ENCODE measurements at places on chromosomes 2 and 18.

DNA sequence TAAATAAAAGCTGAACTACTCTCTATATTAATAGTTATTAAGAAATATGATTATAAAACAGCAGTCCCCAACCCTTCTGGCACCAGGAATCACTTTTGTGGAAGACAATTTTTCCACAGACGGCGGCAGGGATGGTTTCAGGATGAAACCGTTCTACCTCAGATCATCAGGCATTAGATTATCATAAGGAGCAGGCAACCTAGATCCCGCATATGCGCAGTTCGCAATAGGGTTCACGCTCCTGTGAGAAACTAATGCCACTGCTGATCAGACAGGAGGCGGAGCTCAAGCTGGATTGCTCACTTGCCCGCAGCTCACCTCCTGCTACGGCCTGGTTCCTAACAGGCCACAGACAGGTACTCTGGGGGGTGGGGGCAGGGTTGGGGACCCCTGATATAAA, 19.3 kb upstream of the DSG2 start:
- no peak for DNase-seq

DNA sequence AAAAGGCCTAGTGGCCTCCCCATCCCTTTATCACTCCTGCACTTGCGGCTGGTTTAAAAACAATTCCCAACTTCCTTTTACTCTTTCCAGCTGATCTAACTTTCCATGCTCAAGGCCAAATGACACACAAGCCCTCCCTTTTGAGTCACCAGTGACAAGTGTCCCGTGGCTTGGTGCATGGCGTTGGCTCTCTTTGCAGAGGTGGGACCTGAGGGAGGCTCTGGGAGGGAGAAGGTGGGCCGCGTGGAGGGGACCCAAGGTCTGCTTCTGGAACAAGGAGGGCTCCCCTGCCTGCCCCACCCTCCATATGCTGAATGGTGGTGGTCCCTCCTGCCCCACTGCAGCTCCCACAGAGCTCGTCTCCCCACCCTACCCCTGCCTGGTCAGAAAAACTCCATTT, 30.8 kb upstream of the HPCAL1 start:
- DNase-seq: no peak

GRCh38 chr18:26022585-26022984, 67.8 kb downstream of the SS18 start:
- no peak for DNase-seq

DNA sequence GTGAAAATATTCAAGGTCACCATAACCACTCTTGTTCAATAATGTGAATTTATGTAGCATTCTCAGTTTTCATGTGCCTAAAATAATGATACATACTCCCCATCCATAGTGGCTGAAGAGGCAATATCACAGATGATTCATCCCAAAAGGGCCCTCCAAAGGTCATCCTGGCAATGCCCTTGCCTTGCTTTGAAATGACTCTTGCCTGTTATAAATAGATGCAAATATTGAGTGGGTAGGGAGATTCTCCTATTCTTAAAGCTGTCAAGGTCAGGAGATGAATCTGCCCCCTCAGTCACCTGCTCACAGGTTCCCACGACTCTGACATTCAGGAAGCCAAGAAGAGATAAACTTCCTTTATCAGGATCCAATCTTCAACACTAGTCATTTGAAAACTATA, 490.5 kb downstream of the TNS1 start:
- no peak for DNase-seq

- DNase-seq: no peak
Measured at GRCh38 chr2:112273349-112273748, 2.0 kb upstream of the ZC3H6 start.

- no peak for DNase-seq
Measured at GRCh38 chr18:48837676-48838075, 113.1 kb downstream of the SMAD7 start.

DNA sequence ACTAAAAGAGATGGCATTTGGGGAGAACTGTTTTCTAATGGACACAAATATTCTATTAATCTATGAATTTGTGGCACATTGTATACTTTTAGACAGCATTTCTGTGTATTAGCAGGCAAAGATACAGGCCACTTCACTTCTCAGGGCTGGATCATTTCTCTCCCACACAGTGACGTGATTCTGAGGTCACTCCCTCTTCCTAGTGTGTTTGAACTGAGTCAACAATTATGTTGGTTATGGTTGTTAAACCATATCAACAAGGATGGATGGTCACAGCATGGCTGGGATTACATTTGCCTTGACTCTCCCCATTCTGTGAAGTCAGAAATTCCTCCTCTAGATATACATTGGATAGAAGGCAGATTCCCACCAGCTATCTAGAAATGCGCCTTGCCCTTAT, 11.6 kb downstream of the NOSTRIN start:
- no peak for DNase-seq

DNA sequence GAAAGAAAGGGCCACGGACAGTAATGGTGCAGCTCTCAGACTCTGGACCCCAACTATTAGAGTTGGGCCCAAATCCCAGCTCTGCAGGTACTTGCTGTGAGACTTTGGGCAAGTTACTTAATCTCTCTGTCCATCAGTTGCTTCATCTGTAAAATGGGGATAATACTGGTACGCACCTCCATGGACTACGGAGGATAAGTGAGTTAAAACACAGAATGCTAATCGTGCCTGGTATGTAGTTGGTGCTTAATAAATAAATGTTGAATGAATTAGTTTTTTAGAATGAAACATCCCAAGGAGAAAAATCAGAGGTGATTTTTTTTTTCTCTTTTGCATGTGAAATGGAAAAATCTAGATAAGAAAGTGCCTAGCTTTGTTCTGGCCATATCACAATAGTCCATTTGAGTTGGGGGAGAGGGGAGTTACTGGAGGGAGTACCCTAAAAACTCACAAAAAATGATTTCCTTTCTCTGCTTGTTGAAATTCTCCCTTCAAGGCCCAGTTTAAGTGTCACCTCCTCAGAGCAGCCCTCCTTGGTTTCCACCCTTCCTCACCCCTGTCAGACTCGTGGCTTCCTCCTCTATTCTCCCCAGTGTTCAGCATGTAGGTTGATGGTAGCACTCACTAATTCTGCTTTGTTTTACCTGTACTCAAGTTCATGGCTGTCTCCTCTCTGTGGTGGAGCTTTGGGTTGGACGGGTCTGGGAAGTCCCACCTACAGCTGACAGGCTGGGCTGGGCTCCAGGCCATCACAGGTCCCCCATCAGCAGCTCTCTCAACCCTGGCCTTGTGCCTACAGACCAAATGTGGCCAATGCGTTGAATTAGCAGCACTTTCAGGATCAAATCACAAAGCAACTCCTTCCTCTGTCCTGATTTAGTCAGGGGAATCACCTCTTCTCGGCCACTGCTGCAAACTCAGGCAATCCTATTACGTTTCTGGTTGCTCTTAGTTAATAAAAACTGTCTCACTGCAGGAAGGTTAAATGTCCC, 92.8 kb upstream of the TAF1B start:
- no peak for DNase-seq

- no peak for DNase-seq
Measured at GRCh38 chr2:196915507-196916189, 10.9 kb downstream of the PGAP1 start.

- DNase-seq: no peak
Measured at GRCh38 chr2:177036747-177037146, 175.8 kb upstream of the HNRNPA3 start.

DNA sequence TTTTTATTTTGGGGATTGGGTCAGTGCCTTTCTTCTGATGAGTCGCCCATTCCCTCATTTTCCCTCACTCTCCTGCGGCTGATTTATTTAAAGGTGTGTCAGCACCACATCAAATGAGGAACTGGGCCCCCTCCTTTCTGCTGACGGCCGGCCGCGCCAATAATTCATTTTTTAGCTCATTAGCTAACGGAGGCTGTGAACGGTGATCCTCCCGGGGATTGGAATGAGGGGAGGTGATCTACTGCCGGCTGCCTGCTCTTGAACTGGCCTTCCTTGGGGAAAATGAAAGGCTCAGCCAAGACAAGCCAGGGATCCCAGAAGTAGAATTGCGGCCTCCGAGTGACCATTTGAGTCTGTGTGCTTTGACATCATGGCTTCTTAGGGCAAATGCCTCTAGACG, 54.2 kb downstream of the GBX2 start:
- DNase-seq: no peak

DNA sequence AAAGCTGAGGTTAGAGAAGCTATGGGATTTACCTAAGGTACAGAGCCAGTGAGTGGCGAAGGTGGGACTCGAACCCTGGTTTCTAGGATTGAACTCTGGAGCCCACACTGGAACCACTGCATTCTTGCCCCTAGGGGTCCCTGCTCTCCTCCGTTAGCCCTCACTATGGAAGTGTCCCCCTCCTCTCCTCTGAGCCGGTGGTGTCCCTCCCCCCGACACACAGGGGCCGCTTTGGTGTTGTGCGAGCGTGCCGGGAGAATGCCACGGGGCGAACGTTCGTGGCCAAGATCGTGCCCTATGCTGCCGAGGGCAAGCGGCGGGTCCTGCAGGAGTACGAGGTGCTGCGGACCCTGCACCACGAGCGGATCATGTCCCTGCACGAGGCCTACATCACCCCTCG, 8.5 kb upstream of the GMPPA start:
- no peak for DNase-seq

DNA sequence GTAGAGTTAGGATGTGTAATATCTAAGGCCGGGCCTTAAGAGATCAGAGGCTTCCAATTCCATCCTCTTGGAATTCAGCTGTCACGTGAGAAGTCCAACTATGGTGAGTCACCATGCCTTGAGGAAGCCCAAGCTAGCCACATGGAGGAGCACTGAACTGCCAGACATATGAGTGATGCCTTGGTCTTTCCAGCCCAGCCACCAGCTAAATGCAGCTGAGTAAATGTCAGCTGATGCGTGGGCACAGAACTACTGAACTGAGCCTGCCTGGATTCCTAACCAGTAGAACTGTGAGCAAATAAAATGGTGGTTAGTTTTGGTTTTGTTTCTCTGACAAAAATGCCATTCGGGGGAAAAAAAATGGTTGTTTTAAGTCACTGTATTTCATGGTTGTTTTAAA, 153.7 kb upstream of the SERTAD2 start:
- DNase-seq: no peak

DNA sequence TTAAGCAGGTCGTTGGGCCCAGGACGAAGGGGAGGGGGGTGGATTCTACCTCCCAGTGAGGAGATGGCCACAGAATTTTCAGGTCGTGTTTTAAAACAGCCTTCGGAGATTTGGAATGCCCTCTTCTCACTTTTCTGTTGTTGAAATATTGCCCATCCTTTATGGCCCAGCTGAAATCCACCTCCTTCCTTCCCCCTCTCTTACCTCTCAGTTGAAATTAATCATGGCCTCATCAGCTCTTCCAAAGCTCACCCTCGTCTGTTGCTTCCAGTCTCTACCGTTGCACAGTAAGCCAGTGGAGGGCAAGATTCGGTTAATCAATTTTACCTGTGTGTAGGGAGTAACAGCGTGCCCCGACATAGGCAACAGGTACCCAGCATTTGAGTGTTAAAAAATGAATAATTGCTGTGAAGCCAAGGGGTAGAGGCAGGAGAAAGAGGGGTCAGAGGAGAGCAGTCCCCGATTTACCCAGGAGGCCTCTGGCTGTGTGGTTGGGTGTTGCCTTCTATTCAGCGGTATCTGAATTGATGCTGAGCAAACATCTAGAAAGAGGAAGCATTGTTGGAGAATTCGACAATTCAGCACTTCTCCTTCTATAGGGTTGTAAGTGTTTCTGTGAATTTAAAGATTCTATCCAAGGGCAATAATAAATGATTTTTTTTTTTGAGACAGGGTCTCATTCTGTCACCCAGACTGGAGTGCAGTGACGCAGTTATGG, 8.6 kb upstream of the PDIA6 start:
- DNase-seq: no peak

DNA sequence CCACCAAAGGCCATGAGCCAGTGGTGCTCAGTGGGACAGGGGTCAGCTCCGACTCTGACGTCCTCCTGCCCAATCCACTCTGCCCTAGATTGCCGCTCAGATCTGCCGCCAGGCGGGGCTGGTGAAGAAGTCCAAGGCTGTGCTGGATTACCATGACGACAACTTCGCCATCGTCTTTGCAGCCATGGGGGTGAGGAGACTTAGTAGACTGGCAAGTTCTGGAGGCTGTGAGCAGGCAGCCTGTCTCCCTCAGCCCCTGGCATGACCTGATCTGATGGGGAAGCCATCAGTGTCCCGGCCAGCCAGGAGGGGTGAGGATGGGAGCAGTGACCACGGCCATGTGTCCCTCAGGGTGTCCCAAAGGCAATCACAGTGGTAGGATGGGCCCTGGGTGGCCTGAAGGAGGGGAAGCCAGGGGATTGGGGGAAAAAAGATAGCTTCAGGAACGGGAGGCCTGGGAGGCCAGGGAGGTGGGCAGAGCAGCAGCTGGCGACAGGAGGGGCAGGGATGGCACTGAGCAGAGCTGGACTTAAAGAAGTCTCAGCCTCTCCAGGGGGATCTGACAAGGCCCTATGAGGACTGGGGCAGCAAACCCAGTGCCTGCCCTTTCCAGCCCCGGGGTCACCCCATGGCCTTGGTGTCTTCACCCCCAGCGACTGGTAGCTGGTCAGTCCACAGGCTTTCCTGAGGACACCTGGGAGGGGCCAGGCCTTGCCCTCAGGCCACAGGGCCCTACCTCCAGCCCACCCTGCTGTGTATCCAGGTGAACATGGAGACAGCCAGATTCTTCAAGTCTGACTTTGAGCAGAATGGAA, 17.4 kb upstream of the ANKRD53 start:
- DNase-seq: no peak

GRCh38 chr2:62719757-62720156, 14.2 kb downstream of the EHBP1 start:
- no peak for DNase-seq

DNA sequence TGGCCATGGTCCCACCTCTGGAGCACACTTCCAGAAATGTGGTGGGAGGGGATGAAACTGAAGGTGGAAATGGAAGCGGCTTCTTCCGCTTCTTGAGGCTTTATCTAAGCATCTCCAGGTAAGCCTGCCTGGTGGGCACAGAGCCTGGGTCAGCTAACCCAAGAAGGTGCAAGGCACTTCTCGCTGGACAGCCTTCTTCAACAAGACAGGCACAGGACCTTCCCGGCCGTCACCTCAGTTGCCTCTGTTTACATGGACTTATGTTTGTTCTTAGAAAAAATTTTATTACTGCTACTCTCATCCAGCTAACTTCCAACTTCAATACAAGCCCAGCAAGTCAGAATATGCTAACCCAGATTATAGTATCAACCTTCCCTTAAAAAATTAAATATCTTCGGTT, 51.9 kb downstream of the SRD5A2 start:
- DNase-seq: no peak

DNA sequence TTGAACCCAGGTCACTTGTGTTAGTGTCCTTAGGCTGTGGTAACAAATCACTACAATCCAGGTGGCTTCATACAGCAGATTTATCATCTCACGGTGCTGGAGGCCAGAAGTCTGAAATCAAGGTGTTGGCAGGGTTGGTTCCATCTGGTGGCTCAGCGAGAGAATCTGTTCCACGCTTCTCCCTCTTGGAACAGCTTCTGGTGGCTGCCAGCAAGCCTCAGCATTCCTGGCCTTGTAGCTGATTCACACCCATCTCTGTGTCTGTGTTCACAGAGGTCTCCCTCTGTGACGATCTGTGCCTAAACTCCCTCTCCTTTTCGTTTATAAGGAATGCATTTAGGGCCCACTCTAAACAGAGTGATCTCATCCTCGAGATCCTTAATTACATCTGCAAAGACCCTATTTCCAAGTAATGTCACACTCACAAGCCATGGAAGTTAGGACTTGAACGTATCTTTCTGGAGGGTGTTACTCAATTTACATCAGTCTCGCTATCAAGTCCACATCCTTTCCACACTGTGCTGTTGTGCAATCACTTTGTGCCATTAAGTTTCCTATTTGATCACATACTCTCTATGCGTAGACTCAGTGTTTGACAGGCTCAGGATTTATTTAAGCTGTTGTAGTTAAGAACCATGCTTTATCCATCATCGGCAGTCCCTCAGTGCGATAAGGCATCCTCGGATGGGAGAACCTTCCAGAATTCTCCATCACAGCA, 164.4 kb downstream of the SOCS6 start:
- no peak for DNase-seq

- no peak for DNase-seq
Measured at GRCh38 chr2:112257575-112257974, 2.7 kb upstream of the ZC3H8 start.

Data from T follicular helper cell (primary cell).